ENCODE measurements at places on chromosomes 2 and 18. TPM values are rescaled to one million over a fixed set of nuclear protein-coding genes. Genes with fewer than 3 reads are reported as not detected.

The TPRKB gene
- 36.1 TPM for total RNA-seq

- no peak for DNase-seq
Observed at GRCh38 chr2:229956491-229956890, 34.2 kb downstream of the FBXO36 start.

GRCh38 chr18:31648966-31649429 is 35.4 kb downstream of the B4GALT6 start:
- no peak for DNase-seq

DNA sequence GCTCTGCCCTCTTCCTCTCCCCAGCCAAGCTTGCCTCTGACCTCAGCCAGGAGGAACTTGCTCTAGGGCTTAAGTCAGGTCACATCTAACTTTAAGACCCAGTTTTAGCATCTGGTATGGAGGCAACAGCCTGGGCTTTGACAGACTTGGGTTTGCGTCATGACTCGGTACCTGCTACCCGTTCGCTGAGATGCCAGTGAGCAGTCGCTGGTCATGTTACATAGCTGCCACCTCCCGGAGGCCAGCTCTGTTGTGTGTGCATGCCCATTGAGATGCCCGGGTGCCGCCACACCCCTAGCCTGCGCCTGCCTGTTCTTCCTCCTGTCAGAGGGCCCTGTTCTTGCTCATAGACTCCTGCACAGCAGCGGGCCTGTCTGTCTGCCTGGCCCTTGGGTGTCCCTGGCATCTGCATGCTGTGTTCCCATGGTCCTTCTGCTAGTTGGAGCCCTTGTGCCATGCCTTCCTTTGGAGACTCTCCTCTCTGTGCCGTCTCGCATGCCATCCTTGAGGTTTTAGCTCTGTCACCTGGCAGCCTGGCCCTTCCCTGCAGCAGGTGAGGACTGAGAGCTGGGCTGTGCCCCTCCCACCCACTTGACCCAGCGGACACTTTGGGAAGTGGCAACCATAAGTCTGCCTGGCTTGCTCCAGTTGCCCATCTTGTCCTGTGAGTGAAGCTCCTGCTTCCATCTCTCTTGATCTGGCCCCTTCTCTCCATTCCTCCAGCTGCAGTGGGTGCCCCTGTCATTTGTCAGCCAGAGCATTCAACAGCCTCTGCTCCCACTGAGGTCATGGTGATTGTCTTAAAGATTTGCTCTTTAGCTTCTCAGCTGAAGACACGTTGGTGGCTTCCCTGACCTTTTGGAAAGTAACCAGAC is 24.9 kb downstream of the ASAP2 start:
- no peak for DNase-seq

DNA sequence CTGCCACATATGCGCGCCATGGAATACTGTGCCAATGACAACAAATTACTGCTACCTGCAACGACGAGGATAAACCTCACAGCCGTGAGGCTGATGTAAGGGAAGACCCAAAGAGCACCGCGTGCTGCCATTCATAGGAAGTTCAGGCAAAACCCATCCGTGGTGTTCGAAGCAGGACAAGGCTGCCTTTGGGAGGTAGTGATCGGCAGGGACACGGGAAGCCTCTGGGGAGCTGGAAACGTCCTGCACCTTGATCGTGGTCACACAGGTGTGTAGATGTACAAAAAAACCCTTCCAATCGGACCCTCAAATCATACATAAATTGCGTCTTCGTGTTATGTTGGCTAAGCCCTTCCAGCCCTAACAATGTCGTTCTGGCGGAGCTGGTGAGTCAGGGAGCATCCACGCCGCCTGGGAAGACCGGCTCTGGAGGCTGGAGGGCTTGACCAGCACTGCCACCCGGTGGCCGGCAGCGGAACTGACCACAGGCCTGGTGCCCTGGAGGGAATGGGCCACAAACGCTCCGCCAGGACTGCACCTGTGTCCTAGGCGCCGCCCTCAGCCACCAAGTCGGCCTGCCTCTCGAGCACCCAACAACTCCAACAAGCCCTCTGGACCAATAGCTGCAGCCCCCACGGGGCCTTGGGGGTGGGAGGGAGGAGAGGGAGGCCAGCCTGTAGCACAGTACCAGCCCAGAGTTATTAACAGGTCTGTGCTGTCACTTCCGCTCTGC is 4.1 kb upstream of the NEURL3 start:
- DNase-seq, result peak; percentile 78

DNA sequence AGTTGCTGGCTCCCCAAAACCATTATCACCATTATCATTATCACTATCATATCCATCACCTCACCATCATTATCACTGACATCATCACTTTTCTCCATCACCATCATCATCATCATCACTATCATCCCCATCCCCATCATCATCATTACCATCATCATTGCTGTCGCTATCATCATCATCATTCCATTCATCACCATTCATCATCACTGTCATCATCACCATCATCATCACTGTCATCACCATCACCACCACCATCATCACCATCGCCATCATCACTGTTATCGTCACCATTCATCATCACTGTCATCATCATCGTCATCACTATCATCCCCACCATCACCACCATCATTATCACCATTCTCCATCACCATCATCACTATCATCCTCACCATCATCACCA is 9.0 kb downstream of the HPCAL1 start:
- no peak for DNase-seq
